ENCODE measurements at places on chromosomes 6 and 20.

DNA sequence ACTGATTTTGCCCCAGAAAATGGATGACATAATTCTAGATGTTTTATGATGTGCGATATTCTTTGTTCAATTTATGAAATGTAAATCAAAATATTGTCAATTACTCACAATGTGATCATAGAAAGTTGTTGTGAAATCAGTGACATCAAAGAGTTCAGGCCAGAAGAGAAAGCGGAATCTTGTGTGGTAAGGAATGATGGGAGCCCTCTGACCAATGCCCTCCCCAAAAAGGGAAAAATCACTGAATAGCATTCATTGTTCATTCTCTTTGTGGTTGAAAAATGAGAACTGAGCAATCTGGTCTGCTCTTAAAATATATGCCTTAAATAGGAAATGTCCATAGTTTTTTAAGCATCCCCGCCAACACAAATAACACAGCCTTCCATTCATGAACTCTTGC, 247.1 kb upstream of the GRIK2 start:
- DNase-seq = no peak

DNA sequence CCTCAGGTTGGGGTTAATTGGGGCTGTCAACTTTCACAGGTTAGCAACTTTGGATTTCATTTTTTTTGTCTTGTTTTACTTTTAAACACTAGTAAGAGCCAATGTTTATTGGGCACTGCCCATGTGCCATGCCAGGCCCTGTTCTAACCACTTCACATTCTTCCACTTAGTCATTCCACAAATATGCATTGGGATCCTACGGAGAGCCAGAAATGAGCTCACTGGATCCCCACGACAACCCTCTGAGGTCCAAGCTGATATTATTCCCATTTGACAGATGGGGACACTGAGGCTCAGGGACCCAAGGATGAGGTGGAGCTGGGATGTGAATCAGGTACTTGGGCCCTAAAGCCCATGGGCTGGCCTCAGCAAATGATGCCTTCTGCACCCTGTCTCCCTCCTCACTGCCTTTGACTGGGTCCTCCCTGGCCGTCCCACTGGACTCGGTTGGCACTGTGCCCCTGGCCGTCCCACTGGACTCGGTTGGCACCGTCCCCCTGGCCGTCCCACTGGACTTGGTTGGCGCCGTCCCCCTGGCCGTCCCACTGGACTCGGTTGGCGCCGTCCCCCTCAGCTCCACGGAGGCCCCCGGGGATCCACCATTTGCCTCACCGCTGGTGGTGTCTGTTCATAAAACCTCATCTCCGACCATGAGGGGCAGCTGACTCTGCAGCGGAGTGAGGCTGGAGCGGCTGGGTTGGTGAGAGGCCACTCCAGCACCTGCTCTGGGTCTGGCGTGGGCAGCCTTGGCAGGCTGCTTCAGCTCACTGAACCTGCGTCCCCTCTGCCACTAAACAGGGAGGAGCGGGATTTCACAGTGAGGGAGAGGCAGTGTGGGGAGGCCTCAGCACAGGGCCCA, 4.8 kb upstream of the PMEPA1 start:
- no peak for DNase-seq

GRCh38 chr6:55916188-55916587, 40.8 kb upstream of the BMP5 start:
- DNase-seq = no peak

- no peak for DNase-seq
These were observed 1418.7 kb downstream of the GRIK2 start for GRCh38 chr6:102812242-102812641.

GRCh38 chr6:33875696-33876095, 71.9 kb upstream of the MLN start:
- DNase-seq = no peak

- DNase-seq = no peak
These were observed 274.9 kb downstream of the PRL start for GRCh38 chr6:22021966-22022365.

DNA sequence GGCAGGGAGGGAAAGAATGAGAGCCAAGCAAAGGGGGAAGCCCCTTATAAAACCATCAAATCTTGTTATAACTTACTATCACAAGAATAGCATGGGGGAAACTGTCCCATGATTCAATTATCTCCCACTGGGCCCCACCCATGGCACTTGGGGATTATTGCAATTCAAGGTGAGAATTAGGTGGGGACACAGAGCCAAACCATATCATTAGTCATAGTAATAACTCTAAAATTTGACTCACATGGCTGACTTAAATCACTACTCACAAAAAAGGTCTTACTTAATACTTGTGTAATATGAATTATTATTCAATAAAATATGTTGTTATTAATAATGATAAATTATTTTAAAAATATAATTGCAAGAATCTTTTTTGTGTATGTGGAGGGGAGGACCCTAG, 178.1 kb upstream of the TCF21 start:
- no peak for DNase-seq

DNA sequence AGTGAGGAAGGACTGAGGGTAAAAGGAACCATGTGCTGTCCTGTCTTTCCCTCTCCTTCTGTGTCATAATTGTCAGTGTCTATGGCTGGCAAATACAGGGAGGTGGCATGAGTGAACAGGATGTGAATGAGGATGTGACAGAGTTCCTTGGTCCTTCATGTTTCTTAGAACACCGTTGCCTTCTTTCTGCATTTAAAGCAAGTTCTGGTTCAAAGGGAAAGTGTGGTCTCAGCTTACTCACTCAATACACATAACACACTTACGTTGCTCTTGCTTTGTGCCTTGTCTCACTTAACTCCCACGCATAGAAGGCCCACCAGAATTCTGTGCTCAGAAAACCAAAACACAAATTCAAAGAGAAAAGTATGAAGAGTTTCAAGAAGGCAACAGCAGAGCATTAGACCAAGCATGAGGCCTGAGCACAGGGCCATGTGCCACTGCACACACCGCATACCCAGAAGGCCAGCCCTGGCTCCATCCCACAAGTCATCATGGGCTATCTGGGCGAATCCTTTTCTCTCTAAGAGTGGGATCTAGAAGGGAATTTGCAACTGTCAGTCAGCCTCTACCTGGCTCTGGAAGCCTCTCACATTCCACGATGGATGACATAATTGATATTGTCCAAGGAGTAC, 38.9 kb upstream of the SAYSD1 start:
- DNase-seq = no peak

GRCh38 chr6:106890447-106890846, 84.1 kb downstream of the CD24 start:
- no peak for DNase-seq
